ENCODE measurements at places on chromosomes 12 and 14.

DNA sequence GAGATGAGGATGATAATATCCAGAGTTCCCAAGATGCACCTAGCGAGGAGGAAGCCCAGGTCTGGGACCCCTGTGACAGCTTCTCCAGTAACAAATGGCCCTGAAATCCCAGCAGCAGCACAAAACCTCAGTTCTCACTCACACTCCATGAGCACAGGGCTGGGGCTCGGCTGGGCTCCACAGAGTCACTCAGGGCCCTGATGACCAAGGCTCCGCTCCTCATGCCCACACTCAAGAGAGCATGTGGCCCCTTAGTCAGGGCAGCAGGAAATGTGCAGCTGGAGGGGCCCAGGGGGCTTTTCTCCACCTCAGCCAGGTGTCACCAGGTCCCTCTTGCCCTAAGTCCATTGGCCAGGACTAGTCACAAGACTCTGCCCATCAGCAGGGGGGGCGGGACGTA is 242.7 kb upstream of the SFSWAP start:
- DNase-seq: peak; percentile 41

DNA sequence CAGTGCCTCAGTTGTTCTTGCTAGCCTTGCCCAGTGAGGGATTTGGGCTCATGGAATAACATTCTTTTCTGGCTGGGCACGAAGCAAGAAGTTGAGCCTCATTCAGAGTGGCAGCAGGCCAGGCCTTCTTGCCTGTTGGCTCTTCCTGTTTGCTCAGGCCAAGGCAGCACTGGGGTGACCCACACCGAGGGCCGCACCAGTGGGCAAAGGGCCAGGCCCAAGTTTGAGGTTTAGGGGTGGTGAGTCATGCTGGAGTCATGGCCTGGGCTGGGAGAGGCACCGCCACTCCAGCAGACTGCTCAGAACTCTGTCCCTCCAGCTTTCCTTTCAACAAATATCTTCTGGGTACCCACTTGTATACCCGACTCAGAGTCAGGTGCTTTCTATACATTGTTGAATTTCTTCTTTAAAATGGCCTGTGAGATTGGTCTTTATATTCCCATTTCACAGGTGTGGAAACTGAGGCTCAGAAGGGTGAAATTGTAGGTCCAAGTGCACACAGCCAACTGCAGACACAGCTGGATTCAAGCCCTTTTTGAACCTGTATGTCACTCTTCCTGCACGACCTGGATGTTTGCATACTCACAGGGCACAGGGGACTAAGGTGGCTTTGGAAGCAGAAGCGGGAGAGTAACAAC is 279.4 kb downstream of the FOXN3 start:
- DNase-seq: no peak

GRCh38 chr12:115898670-115899069 is 378.8 kb downstream of the MED13L start:
- no peak for DNase-seq

- DNase-seq: no peak
Measured at GRCh38 chr12:84658877-84659276, 253.7 kb downstream of the SLC6A15 start.

All from activated CD8-positive, alpha-beta memory T cell treated with anti-CD3 and anti-CD28 coated beads for 24 hours (primary cell).